SJSA1 (cell line): ENCODE measurements at places on chromosomes 12 and 14. TPM values are rescaled to one million over a fixed set of nuclear protein-coding genes. Genes with fewer than 3 reads are reported as not detected.

Gene LMO3
- total RNA-seq = not detected in 2 replicates

Gene PHC1
- 22.5 and 23.4 TPM in 2 replicates for total RNA-seq

Gene FUT8
- 69.2 and 78.0 TPM in 2 replicates for total RNA-seq

Gene COL2A1
- total RNA-seq = not detected in 2 replicates

Gene PLEKHH1
- 0.97 TPM in 1 of 2 replicates, not detected in the other for total RNA-seq

Gene PROX2
- not detected in 2 replicates for total RNA-seq

Gene FAM181A
- not detected in 2 replicates for total RNA-seq

Gene IKZF4
- 0.34 and 1.1 TPM in 2 replicates for total RNA-seq

Gene PLXNC1
- total RNA-seq = 2.6 and 4.4 TPM in 2 replicates

Gene RBM19
- total RNA-seq = 271 and 433 TPM in 2 replicates

Gene TSPAN11
- total RNA-seq = 2.2 and 2.7 TPM in 2 replicates

Gene OR4N2
- total RNA-seq = not detected in 2 replicates

Gene CLMN
- total RNA-seq = 4.1 and 4.7 TPM in 2 replicates

GRCh38 chr12:47207340-47207717, 127.6 kb upstream of the AMIGO2 start:
- no peak for DNase-seq

DNA sequence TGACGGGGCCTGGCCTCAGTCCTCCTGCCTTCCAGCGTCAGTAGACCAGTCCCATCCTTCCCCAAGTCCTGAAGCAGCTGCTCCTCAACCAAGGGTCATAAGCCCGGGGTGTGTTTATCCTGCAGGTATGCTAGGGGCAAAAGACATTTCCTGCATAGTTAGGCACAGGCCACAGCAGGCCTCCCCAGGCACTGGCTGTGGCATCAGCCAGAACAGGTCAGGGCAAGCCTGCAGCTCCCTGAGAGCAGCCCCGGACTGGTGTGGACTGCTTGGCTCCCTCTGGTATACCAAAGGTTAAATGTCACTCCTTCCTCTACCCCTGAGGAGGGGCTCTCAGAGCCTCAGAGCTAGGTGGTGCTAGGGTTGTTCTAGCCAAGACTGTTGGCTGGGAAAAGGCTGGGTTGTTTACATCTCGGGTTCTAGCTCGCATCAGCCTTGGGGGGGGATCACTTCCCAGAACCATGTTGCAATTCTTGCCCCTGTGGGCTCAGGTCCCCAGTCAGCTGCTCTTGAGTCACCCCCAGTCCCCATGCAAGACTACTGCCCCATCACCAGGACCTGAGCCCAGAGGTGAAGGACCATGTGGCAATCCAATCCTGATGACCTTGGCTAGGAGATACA, 2.9 kb downstream of the MMP14 start:
- no peak for DNase-seq

- DNase-seq = no peak
Observed at GRCh38 chr14:105533391-105533790, 7.0 kb downstream of the TMEM121 start.

GRCh38 chr12:54210400-54210790, 21.6 kb upstream of the SMUG1 start:
- DNase-seq = no peak

DNA sequence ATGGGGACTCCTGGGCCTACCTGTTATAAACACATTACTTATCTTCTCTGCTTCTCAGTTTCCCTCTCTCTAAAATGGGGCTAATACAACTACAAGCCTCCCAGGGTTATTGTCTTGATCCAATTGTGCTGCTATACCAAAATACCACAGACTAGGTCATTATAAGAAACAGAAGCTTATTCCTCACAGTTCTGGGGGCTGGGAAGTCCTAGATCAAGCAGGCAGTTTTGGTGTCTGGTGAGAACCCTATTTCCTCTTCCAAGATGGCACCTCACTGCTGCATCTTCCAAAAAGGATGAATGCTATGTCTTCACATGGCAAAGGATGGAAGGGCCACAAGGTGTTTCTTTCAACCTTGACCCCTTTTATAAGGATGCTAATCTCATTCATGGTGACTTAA, 732.9 kb upstream of the TBX3 start:
- no peak for DNase-seq

DNA sequence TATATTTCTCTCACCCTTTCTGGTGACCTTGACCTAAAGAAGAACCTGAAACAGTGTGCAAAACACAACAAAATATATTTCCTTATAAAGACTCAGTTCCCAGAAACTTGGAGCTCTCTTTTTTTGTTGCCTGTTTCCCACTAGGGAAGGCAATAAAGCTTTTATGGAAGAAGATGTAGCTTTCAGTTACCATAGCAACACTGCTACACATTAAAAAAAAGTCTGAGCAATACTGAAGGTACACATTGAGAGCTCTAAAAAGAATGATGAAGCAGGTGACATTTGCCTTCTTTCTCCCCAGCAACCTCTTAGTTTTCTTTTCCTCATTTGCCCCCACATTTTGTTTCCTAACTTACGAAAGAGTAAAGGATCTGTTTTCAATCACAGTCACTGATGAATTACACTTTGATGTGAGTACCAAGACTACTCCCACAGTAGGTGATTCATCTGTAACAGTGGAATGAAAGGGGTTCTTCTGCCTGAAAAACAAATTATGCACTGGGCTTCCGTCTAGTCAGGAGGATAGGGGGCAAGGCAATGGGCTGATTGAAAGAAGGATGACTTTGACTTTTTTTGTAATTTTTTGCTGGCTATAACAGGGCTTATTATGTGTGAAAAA, 1.1 kb upstream of the CATSPERB start:
- no peak for DNase-seq

DNA sequence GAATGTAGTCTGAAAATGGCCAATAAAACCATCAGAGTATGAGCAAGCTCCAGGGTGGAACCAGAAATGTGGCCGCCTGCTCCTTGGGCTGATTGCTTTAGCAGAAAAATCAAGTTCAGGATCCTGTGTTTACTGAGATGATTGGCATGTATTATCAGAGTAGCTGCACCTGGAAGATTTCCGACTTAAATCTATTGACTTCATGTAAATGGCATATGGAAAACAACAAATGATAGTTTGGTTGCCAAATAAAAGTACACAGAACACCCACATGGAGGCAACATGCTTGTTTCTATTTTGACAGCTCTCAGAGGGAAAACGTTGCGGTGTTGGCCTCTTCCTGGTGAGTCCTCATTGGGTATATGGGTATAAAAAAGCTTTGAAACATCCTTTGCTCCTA, 31.3 kb downstream of the SOCS2 start:
- DNase-seq = no peak

GRCh38 chr14:64459405-64460136, 5.7 kb upstream of the AKAP5 start:
- no peak for DNase-seq

GRCh38 chr12:128079446-128079845, 187.5 kb upstream of the TMEM132C start:
- DNase-seq = peak; percentile 12

- DNase-seq = no peak
Observed at GRCh38 chr14:47555333-47555732, 120.1 kb downstream of the MDGA2 start.

DNA sequence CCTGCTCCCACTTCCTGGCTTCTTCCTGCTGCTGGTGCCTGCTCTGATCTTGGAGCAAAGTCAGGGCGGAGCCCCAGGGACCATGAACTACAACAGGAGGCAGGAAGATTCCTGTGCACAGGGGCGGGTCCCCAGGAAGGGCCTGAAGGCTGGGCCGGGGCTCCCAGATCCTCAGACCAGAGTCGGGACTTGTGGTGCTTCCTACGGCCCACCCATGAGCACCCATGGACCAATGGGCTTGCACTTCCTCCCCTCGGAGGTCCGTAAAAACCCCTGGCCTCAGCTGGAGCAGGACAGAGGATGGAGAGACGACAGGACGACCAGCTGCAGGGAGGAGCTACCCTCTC, 1287.1 kb downstream of the TMEM121 start:
- no peak for DNase-seq

GRCh38 chr12:106883426-106883825, 72.3 kb upstream of the TMEM263 start:
- no peak for DNase-seq

DNA sequence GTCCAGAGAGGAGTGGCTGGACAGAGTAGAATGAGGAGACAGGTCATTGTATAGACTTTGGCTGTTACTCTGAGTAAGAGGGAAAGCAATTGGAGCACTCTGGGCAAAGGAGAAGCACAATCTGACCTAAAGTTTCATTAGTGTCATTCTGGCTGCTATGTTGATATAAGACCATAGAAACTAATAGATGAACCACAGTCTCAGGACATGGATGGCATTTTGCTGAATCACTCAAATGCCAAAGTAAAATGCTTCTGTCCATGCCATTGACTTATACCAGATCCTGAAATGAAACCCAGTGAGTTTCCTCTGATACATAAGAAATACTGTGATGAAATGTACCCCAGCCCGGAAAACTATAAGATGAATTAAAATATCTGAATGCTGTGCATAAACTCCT, 65.8 kb upstream of the COCH start:
- DNase-seq = no peak

GRCh38 chr14:91127924-91128323, 14.1 kb downstream of the DGLUCY start:
- no peak for DNase-seq

- DNase-seq = peak; percentile 31
Observed at GRCh38 chr12:105330931-105331804, 677 bp downstream of the C12orf75 start.

DNA sequence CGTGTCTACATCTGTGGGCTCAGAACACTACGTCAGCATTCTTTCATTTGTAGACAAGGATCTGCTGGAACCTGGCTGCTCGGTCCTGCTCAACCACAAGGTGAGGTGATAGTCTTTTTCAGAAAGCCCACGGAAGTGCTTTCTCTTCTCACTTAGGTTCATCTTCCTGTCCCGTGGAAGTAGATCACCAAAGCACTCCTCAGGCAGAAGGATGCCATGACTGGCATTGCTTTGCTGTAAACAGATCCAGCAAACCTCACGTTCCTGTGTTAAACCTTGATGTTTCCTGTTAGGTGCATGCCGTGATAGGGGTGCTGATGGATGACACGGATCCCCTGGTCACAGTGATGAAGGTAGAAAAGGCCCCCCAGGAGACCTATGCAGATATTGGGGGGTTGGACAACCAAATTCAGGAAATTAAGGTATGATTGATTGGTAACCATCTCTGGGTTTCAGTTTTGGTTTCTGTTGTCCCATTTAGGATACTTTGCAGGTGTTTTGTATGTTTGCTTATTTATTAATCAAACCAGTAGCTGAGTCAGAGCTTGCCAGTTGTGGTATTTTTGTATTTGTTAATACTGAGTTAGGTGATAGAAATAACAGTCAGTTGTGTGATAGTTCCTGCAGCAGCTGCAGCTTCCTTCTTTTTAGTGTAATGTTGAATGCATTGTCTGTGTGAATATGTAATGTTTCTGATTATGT, 7.5 kb downstream of the PSMC1 start:
- no peak for DNase-seq

DNA sequence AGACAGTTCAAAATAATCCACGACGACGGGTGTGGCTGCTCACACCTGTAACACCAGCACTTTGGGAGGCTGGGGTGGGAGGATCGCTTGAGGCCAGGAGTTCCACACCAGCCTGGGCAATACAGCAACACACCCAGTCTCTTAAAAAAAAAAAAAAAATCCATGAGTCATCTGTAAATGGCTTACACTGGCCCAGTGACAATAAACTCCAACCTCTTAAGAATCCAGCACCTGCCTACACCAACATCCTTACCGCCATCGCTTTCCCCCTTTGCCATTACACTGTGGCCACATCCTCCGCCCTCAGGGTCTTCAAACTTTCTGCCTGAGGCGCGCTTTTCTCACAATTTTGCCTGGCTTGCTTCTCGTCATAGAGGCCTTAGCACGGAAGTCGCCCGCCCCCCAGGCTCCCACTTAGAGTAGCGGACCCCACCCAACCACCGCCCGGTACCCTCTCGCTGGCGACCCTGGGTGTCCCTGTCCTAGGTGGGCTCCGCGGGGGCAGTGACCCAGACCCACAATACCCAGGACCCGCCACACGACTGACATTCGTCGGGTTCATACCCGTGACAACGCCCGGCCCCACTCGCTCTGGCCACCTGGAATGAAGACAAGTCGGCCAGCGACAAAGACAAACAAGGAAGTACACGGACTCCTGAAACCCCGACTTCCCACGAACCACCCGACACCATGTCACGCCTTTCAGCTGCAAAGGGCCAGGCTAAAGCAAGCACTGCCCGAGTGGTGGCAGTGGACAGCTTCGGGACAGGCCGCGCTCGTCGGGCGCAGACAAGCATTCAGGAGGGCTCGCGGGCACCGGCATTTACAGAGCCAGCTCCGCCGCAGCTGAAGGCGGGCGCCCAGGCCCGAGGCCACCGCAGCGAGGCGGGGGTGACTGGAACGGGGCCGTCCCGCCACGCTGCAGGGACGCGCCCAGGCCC, 636 bp downstream of the GOLGA3 start:
- DNase-seq = no peak

- DNase-seq = no peak
Observed at GRCh38 chr12:55885113-55885512, 42.4 kb upstream of the MMP19 start.

DNA sequence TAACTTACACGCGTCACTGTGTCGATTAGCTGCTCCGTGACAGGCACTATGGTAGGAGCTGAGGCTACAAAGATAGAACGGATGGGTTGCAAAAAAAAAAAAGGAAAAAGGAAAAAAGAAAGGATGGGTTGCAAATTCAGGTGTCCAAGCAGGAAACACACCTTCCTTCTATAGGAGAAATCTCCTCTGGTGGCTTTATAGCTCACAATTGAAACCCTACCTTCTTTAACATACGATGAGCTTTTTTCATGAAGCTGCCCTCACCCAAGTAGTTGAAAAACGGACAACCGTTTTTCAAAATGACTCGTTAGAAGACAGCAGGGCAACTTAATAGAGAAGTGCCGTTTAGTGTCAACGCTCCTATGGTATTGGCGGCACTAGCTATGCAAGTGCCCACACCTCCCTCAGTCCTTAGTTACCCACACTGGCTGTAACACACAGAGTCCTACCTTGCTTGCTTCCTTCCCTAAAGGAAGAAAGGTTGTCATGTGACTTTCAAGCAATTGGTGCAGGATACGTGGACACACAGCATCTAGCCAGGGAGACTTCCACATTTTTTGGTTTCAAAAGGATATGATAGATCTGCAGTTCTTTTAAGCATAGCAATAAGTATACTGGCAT, 682 bp upstream of the TRIP11 start:
- peak; percentile 1 for DNase-seq

GRCh38 chr14:74636424-74637177, 24.6 kb upstream of the LTBP2 start:
- DNase-seq = no peak
